Amygdala (tissue), 56 donors: ENCODE measurements at places on chromosomes 6 and 20.
A peak's percentile ranks its signal among the peaks of the same experiment; 100 is the strongest.

- no peak for DNase-seq
Observed at GRCh38 chr6:149209871-149210775, 107.4 kb upstream of the TAB2 start.

GRCh38 chr6:36539814-36540568, 7.3 kb downstream of the STK38 start:
- no peak for DNase-seq

- DNase-seq: no peak
Observed at GRCh38 chr6:110564703-110565421, 88.4 kb upstream of the SLC22A16 start.

- no peak for DNase-seq
Observed at GRCh38 chr20:37505263-37506151, 15.5 kb upstream of the NNAT start.

- DNase-seq: no peak
Observed at GRCh38 chr20:61522498-61523090, 270.5 kb downstream of the CDH4 start.

GRCh38 chr6:108119769-108120141, 45.2 kb upstream of the OSTM1 start:
- no peak for DNase-seq

DNA sequence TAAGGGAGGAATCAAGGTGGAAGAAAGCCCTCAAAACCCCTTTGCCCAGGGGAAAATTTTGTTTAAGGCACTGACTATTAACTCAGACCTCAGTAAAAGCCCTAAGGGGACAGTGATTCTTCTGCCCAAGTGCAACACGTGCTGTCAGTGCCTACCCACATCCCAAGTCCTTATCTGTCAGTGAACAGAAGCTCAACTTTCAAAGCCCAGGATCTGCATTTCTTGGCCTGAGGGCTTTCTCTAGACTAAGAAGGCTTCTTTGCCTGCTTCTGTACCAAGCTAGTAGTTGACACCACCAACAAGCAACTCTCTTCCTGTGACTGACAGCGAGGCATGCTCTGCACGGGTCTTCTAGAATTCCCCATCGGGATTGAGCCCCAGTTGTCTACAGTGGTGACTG, 416.0 kb upstream of the SPTLC3 start:
- no peak for DNase-seq

GRCh38 chr6:34248198-34248726, 544 bp downstream of the SMIM29 start:
- DNase-seq: peak; percentile 38

DNA sequence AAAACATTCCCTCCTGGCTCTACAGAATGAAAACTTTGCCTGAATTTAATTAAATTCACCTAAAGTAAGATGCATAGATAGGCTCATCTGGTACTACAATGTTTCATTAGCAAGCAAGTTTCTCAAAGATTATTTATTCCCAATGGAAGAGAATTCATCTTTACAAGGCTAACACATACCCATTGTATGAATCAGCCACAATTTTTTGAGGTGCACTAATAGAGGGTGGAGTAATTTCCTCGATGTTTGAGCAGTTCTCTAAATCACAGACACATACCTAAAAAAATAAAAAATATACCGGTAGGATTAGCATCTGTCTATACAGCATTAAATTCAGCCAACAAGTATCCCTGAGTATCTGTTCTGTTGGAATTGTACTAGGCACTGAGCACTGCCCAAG, 32.7 kb downstream of the ROS1 start:
- DNase-seq: no peak
